ENCODE measurements at places on chromosomes 5 and 9.

- no peak for DNase-seq
These were observed 40.4 kb downstream of the CFAP95 start for GRCh38 chr9:69861011-69861410.

DNA sequence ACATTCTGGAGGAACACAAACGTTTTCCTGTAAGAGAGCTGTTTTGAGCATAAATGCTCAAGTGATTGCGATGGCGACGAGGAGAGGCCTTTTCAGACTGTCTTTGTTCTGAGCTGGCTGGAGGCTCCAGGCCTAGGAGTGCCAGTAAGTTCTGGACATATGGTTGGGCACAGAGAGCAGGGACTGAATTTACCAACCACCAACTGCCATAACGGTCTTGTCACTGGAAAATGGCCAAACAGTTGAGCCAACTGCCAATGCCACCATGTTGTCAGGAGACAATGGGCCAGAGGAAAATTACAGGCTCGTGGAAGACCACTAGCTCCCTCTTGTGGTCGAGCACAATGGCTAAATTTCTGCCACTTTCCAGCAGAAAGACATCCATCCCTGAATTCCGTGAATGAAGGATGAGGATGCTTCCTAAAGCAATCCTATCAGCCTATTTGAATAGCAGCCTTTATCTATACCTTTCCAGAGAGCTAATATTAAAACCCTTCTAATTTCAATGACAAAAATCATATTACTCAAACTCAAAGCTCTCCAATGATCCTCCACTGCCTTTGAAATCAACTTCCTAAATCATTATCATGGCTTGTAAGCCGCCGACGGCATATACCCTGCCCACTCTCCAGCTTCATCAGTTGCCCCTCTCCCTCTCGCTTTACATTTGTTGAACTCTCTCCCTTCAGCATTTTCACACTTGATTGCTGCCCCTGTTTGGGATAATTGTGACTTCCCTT, 66.9 kb upstream of the GLIS3 start:
- no peak for DNase-seq

- DNase-seq = no peak
These were observed 59.3 kb downstream of the CAST start for GRCh38 chr5:96721351-96721977.

DNA sequence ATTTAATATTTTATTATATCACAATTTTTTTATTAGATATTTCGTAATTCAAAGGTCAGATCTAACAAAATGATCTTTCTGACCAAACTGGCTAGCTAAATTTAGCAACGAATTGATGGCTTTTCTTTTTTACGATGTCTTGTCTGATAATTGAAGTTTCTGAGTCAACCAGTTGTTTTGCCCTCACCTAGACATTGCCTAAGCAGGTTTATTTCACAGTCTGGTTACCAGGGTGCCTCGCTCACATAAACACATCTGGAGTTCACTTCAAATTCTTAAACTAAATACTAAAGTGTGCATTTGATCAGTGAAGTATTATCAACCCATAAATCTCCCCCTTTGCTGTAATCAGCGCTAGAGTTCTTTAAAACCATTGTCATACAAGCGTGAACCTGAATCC, 448.3 kb downstream of the TLE4 start:
- DNase-seq = no peak

DNA sequence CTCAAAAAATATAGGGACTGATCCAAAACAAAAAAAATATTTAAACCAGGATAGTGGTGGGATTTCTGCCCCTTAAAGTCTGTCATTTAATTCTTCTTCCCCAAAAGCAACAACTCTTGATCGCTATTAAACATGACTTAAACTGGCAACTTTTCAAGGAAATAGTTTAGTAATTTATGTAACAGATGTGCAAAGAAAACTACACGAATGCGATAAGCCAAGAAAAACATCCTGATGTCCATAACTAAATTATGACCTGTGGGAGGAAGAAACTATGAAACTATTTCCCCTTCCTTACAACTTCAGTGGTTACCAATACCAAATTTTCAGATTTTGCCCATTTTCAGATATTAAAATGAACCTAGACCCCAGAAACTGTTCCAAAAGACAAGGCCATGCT, 31.5 kb downstream of the CLINT1 start:
- DNase-seq = no peak

DNA sequence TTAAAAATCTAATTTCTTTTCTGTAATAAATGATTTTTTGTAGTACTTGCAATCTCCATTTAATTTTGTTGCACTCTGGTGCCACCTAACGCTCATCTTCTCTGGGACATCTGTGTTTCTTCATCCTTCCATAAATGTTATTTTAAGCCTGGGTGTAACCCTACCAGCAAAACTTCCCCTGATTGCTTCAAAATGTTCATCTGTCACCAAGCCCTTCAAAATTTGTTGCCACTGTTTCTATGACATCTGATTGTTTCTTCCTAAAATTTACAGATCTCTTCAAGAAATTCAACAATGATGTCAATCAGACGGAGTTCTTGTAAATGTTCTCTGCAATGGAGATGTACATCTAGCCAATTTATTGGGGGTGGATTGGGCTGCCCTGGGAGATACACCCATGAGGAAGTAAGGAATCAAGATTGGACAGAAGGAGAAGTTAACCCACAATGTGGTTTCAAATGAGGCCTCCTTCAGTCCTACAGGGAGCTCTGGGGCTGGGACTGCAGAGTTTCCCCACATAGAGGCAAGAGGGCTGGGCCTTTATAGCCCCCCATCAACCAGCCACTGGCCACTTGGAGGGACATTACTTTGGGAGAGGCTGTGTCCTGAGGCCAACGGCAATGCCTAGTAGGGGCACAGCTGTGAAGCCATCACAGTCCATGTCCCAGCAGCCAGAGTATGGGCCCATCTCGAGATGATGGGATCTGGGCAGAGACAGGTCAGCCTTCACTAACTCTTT, 23.3 kb downstream of the MCTP1 start:
- no peak for DNase-seq

DNA sequence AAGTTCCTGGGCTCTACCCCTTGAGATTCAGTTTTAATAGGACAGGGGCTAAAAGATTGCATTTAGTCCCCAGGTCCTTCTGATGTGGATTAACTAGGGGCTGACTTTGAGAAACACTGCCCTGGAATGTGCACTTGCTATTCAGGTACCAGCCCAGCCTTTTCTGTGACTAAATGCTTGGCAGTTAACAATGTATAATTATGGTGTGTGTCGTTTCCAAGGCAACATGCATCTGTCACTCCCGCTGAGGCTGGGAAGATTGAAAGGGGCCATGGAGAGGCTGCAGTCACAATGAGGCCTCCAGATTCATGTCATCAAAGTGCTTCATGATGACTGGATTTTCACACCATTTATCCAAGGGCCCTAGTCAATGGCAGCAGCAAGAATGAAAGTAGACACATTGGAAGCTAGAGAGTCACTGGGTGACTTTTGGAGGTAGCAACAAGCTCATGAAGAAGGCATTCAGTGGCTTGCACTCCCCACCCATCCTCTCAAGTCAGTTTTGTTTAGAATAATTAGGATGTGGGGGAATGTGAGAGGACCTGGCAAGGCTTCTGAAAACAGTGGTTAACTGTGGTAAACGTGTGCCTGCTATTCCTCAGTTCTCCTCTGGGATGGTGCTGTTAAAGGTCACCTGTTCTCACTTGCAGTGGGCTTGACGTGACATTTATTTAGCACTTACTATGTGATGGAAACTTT, 28.3 kb downstream of the RAI14 start:
- DNase-seq = no peak

DNA sequence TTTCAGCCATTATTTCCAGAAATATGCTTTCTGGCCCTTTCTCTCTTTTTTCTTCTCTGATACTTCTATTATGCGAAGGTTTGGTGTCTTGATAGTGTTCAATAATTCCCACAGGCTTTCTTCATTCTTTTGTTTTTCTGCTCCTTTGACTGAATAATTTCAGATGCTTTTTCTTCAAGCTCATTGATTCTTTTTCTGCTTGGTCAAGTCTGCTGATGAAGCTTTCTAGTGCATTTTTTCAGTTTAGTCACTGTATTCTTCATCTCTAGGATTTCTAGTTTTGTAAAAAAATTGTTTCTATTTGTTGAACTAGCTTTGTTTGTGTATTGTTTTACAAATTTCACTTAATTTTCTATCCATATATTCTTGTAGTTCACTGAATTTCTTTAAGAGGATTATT, 304.0 kb upstream of the TARS1 start:
- DNase-seq = no peak

All from RWPE2 (cell line).